ENCODE measurements at places on chromosomes 13 and 19.

- no peak for DNase-seq
These were observed 116.4 kb downstream of the STK24 start for GRCh38 chr13:98460516-98460915.

- no peak for DNase-seq
These were observed 366.8 kb downstream of the DLEU7 start for GRCh38 chr13:50476577-50477285.

GRCh38 chr19:10271543-10272086 lies 695 bp downstream of the ICAM1 start:
- no peak for DNase-seq

DNA sequence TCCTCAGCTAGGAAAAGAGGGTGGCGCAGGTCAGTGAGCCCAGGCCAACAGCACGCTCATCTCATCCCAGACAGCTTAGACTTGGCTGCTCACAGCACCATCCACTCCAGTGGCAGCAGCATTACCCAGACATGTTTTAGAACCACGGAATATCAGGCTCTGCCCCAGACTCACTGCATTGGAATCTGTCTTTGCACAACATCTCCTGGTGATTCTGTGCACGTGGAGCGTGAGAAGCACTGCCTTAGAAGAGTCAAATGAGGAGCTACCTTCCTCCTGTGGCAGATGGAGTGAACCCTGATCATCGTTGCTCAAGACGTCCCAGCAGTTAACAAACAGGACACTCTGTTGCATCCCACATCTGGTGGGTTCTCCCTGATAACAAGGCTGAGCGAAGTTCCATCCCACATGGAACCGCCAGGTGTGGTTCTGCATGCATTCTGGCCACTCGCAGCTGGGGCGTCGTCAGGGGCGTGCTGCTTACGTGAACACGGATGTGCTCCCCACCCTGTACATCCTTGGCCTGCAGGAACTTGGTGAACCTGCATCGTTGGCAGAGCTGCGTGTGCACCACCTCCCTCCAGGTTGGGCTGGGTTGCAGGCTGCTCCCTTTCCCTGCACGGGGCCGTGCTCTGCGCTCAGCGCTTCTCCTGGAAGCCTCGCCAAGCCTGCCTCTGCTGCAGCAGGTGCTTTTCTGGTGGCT lies 25.2 kb upstream of the ATP11A start:
- no peak for DNase-seq

GRCh38 chr13:106440866-106441265 lies 94.6 kb downstream of the EFNB2 start:
- DNase-seq, result no peak

- DNase-seq, result no peak
These were observed 82.7 kb downstream of the FOXO1 start for GRCh38 chr13:40583738-40584137.

All from stimulated activated CD8-positive, alpha-beta memory T cell treated with anti-CD3 and anti-CD28 coated beads, Interleukin-7, amount 100 ng/mL, for 1 hour (primary cell).